BE2C (cell line): ENCODE measurements at places on chromosomes 5 and 9.

- no peak for DNase-seq
Measured at GRCh38 chr9:133785753-133786370, 47.7 kb upstream of the SARDH start.

DNA sequence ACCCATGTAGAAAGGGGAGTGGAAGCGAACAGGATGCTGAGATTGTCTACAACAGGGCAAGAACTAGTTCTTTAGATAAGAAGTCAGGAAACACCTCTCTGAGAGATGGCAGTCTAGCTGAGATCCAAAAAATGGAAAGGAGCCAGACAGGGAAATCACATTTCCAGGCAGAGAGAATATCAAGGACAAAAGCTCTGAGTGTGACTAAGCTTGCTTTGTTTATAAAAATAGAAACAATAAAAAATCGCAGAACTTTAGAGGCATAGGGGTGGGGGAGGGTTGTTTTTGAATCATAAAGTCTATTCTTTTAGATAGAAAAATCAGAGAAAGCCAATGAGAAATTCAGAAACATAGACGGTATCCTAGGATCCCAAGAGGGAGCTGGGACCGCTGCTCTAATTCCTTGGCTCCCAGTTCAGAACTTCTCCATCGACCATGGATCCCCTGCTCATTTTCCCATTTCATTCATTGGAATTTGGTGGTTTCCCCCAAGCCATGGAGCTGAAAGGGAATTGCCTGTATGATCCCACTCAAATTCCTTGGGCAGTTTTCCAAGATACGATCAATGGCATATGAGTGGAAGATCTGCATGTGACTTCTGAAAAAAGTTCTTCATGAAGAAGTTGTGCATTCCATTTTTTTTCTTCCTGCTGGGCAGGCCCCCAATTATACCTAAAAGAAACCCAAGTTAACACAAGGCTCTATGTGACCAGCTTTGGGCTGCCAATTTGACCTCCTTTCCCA lies 182.0 kb downstream of the GRIA1 start:
- DNase-seq = no peak

DNA sequence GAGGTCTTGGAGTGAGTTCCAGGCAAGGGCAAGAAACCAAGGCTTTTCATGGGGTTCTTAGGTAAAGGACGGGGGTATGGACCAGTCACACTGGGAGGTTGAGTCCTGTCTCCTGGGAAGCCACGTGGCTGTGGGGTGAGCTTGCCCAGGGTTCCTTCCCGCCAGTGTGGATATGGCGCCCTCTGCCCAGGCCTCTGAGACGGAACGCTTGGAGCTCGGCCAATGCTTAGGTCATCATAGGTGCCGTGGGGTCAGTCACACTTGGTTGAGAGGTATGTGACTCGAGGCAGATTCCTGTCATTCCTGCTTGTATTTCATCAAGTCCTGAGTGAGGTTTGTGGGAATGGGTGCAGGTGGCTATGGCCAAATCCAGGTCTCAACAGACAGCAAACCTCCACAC lies 46.2 kb downstream of the TENT4A start:
- DNase-seq = no peak

DNA sequence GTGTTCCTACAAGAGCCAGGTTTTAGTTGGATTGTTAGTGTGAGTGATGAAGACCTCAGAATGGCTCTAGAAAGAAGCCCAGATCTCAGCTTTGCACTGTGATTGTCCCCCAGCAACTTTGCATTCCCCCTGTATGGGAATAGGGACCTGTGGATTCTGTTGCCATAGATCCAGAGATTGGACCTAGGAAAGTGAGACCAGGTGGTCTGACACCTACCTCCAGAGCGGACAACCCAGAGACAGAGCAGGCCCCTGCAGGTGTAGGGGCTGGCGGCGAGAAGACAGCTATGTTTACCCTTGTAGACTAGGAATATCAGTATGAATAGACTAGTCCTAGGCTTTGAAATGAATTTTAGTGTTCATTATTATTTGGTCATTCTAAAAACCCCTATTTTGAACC lies 53.6 kb downstream of the IRF1 start:
- DNase-seq = no peak

- no peak for DNase-seq
Measured at GRCh38 chr5:140566665-140567064, 2.0 kb downstream of the SLC35A4 start.

- no peak for DNase-seq
Measured at GRCh38 chr9:35923927-35924763, 14.9 kb downstream of the SPAAR start.

DNA sequence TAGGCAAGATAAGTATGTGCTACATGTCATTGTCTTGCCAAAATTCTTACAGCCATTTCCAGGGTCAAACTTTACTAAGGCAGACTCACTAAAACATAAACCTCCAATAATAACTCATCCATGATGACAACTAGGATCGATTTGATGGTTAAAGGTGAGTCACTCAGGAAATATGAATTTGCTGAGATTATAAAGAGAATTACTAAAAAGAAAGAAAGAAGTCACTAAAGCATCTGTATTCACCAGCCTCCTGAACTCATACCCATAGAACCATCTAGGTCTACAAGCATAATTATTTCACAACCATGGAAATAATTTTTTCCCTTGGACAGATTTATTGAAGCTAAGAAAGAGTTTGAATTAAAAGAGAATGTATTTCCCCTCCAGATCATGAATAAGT lies 258.6 kb downstream of the TLE1 start:
- no peak for DNase-seq

DNA sequence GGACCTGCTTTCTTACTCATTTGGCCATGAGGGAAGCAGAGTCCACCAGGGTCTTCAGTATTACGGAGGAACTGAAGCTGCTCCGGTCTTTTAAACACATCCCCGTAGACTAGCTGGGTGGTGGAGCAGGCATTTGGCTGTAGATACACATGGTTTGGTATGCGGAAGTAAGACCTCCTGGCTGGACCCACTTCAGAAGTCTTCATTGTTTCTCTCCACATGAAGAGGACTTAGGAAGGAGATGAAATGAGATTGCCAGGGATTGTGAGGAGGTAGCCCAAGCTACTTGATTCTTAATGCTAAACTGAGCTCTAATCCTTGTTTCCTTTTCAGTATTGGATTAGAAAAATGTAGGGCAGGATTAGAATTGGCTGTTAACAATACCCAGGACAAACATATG lies 32.9 kb downstream of the STXBP1 start:
- no peak for DNase-seq

GRCh38 chr5:77010243-77010642 lies 20.0 kb upstream of the AGGF1 start:
- DNase-seq = no peak

GRCh38 chr9:89274838-89275237 lies 36.2 kb upstream of the CKS2 start:
- DNase-seq = no peak

GRCh38 chr5:11037080-11037479 lies 276.0 kb upstream of the DAP start:
- no peak for DNase-seq

DNA sequence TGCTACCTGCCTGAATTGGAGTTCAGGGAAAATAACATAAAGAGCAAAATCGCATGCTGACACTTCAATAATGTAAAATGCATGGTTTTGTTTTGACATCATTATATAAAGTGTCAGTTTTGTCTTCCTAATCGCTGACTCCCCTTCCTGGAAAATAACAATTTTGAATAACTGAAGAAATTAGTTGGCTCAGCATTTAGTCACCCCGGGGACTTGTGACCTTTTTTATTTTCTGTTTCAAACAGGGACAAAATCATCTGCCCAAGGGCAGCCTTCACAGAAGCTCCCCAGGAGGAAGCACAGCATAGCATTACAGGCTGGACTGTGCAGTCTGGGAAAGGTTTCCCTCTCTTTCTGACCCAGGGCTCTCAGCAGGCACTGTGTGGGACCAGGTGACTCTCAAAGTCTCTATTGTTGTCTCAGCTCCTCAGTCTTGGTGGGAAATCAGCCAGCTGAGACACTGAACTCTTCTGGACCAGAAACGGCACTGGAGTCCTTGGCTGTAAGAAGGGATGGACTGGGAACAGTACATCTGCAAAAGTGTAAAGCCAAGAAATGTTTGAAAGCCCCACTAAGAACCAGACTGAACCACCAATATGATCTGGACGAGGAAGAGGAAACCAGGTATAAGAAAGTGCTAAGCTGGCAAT lies 671.3 kb upstream of the KLF4 start:
- no peak for DNase-seq

DNA sequence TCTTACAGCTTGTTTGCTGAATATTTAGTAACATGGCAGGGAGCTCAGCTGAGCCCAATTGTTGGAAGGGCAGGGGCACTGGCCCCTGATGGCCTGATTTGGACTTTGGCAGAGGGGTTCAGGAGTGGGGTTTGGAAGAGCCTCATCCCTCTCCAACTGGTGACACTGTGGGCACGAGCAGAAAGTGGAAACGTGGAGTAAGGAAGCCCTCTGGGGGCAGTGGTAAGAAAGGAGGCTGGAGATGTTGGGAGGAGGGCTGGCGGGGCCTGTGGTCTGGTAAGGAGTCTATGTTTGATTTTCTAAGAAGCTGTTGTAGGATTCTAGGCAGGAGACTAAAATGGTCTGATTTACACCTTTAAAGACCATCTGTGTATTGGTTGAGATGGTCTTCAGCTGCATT lies 208.9 kb downstream of the HSPA4 start:
- DNase-seq = no peak

DNA sequence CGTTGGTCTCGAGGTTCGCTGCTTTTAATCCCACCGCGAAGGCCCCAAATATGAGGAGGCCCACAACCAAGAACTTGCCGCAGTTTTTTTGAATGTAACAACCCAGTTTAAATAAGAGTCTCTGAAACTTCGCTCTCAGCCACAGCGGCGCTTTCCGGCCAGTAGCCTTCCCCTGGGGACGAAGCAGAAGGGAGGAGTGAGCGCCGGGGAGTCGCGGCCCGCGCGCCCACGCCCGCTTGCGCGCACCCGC lies 10.4 kb downstream of the PTCH1 start:
- DNase-seq = peak; percentile 60

DNA sequence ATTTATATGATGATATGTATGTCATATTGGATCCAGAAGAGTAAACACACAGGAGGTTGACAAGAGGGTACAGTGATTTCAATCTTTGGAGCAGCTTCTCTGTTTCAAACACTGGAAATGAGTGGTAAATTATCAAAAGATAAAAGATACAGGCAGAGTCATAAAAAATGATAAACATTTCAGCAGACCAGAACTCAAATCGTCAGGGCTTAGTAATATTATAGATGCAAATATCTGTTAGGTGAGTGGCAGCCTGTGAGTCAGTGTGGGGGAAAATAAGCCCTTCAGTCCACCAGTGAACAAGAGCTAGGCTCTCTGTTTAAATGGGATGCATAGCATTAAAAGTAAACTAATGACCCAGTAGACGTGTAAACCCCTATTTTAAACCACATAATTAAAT lies 1378.1 kb downstream of the EFNA5 start:
- no peak for DNase-seq

GRCh38 chr5:151180291-151180690 lies 22.7 kb upstream of the ANXA6 start:
- DNase-seq = no peak

GRCh38 chr9:113416149-113416721 lies 5.7 kb downstream of the C9orf43 start:
- DNase-seq = no peak

- no peak for DNase-seq
Measured at GRCh38 chr5:178119915-178120606, 6.7 kb downstream of the N4BP3 start.

- no peak for DNase-seq
Measured at GRCh38 chr5:63961598-63962161, 565 bp downstream of the HTR1A start.

DNA sequence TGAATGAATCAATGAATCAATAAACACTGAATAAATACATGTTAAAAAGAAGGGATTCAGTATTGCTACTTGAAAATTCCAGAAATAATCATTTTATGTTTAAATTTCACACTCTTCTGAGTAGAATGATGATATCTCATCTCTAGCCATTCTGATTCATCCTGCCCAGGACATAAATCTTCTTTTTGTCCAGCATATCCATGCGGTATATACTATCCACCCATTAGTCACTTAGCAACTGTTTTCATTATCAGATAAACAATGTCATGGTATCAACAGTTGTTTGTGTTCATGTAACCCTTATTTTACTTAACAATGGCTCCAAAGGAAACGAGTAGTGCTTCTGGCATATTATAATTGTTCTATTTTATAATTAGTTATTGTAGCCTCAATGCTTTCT lies 432.4 kb upstream of the SMC2 start:
- DNase-seq = no peak

- peak; percentile 61 for DNase-seq
Measured at GRCh38 chr5:178337334-178337741, 104.7 kb upstream of the PHYKPL start.

- no peak for DNase-seq
Measured at GRCh38 chr5:87946271-87946670, 322.4 kb downstream of the TMEM161B start.

DNA sequence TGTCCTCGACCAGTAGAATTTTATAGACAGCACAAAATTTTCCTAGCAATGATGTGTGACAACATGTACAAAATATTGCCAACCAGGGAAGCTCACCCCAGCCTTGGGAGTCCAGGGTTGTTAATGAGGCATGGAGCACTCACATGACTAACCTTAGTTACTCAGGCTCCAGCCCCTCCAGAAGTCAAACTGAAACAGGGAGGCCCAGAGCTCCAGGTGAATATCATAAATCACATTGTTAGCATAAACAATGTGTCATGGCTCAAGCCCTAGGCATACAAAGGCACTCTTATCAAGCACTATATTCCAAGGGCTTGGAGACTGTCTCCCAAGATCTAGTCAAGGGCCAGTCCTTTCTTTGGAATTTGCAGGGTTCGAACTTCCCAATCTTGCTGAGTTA lies 44.4 kb downstream of the TNFAIP8 start:
- no peak for DNase-seq

GRCh38 chr5:36756848-36757247 lies 119.7 kb upstream of the NIPBL start:
- DNase-seq = no peak

GRCh38 chr9:120536094-120536493 lies 43.9 kb downstream of the CDK5RAP2 start:
- peak; percentile 38 for DNase-seq

- DNase-seq = no peak
Measured at GRCh38 chr9:117624106-117624505, 80.1 kb upstream of the TLR4 start.

DNA sequence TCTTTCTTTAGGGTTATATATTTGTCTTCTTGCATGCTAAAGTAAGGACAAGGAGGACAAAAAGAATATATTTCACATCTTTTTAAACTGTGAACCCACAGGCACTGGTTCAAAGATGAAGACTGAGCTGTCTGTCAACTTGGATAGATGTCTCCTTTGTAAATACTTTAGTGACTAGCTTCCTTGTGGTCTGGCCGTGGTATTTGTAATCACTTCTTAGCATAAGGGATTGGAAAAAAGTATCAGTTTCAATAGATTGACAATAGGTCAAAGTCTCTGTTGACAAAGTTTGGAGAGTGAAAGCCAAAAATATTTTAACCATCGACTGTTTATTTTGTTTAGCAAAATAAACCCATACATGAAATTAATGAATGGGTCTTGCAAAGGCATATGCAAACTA lies 91.4 kb downstream of the TMEM167A start:
- no peak for DNase-seq

GRCh38 chr5:57710126-57710525 lies 227.5 kb upstream of the ACTBL2 start:
- DNase-seq = no peak

GRCh38 chr5:40274568-40274967 lies 405.1 kb upstream of the PTGER4 start:
- no peak for DNase-seq
